T-helper 9 cell (primary cell): ENCODE measurements at places on chromosomes 5 and 9.

- no peak for DNase-seq
Observed at GRCh38 chr9:4590430-4591122, 71.5 kb upstream of the PLPP6 start.

DNA sequence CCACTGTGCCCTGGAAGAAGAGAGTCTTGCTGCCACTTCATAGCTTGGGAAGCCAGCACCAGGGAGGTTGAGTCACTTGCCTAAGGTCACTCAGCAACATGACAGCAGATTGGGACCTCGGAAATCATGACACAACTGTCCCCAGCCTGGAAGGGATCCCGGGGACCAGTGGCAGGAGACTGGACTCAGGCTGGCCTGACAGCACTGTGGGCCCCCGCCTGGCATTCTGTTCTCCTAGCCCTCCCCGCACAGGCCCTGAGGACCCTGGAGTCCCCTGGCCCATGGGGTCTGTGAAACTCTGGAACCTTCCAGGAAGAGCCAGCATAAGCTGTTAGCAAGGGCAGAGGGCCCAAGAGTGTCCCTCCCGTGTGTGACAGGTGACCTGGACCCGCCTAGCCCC, 64.9 kb downstream of the COL5A1 start:
- no peak for DNase-seq

GRCh38 chr5:173595841-173596240, 20.6 kb downstream of the BOD1 start:
- no peak for DNase-seq

GRCh38 chr9:36547598-36547997, 25.1 kb upstream of the MELK start:
- no peak for DNase-seq

- DNase-seq = no peak
Observed at GRCh38 chr5:121503111-121503840, 348.4 kb upstream of the FTMT start.

DNA sequence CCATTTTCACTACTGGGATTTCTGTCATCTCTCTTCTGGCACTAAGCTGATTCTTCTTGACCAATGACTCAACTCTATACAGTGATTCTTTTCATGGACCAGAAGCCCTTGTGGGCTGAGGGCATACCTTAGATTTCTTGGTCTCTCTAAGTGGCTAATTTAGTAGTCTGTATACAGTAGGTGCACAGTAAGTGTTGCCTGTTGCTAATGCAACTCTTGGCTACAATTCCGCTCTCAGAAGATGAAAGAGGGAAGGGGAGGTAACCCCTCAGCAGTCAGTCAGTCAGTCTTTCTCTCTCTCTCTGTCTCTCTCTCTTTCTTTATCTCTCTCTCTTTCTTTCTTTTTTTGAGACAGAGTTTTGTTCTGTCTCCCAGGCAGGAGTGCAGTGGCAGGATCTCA, 115.1 kb upstream of the PANK3 start:
- no peak for DNase-seq

DNA sequence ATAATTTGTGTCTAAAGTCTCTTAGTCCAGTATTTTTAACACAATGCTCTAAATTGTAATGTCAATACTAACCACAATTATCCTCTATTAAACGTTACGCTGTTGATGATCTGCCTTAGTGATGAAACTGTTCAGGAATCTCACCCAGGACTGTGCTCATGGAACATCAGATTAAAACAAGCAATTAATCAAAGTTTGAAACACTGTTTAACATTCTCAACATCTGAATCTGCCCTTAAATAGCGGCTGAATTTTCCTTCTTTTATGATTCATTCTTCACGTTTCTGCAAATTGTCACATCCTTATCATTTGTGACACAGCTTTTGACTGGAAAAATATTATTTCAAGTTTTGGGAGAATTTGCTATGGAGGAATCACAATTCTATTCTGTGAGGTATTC, 113.8 kb downstream of the MARCHF11 start:
- no peak for DNase-seq
